ENCODE measurements at places on chromosomes 4 and X. TPM values are rescaled to one million over a fixed set of nuclear protein-coding genes. Genes with fewer than 3 reads are reported as not detected.
A peak's percentile ranks its signal among the peaks of the same experiment; 100 is the strongest.

- peak; percentile 26 for DNase-seq
Measured at GRCh38 chr4:23855912-23856605, 33.8 kb downstream of the PPARGC1A start.

Gene IL2
- total RNA-seq, result not detected

Gene GPRASP3
- 2.3 TPM for total RNA-seq

Gene TDO2
- total RNA-seq, result 17.6 TPM

- peak; percentile 21 for DNase-seq
Measured at GRCh38 chrX:40543661-40544328, 37.0 kb upstream of the ATP6AP2 start.
